ENCODE measurements at places on chromosomes 4 and X. TPM values are rescaled to one million over a fixed set of nuclear protein-coding genes. Genes with fewer than 3 reads are reported as not detected.

- peak; percentile 77 for DNase-seq
Measured at GRCh38 chr4:56530269-56531148, 24.9 kb downstream of the ARL9 start.

GRCh38 chrX:46627711-46628419, 54.3 kb downstream of the CHST7 start:
- DNase-seq, result no peak

- DNase-seq, result no peak
Measured at GRCh38 chr4:139984471-139984870, 169.5 kb downstream of the MAML3 start.

DNA sequence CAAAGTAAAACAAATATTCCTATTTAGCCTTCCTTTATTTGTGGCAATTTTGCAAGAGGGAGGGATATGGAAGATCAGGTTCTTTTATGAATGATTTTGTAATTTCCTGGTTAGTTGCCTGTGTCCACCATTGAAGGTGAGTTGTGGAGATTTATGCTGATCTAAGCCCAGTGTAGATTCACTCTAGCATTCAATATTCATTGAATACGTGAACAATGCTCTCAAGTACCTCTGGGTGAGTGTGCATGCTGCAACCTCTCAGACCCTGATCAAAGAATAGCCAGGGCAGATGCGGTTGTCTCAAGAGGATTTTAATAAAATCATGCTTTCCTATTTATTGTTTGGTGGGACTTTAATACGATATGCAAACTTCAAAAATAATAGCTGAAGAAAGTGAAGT, 628.4 kb downstream of the SPRY1 start:
- no peak for DNase-seq

DNA sequence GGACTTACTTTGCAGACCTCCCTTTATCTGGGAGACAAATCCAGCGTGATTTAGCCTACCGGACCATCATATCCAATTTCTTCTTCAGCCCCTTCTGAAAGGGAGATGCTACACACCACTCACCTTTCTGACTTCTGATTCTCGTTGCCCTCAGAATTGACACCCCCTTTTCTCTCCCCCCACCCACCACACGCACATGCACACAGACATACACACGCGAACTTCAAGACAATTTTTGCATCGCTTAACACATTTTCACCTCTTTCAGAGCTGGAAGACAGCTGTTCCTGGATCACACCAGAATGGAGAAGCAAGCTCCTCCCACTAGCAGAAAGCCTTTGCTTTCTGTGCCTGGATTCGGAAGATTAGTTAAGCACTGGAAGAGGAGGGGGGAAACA, 1.0 kb upstream of the SNCA start:
- no peak for DNase-seq

DNA sequence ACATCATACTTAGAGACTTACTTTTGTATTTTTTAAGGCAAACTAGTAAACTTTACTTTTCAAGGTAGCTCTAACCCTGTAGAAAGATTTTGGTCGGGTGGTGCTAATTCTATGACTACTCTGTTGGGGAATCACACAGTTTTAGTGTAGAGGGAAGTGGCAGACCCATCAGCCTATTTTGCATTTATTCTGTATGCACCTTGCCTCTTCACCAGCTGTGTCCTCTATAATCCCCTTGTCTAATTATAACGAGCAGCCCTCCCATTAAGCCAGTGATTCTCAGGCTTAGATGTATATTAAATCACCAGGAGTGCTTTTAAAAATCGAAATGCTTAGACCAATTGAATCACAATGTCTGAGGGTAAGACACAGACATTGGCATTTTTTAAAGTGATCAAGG, 78.1 kb downstream of the GALNT7 start:
- DNase-seq, result no peak

- no peak for DNase-seq
Measured at GRCh38 chr4:53591372-53591892, at the start of gene LNX1. LNX1 (minus strand) TSS chr4:53591486; CDS start chr4:53574002, 17,484 bp downstream.

GRCh38 chr4:140568507-140569306, at the start of gene UCP1:
UCP1 (minus strand) TSS chr4:140568961; CDS start chr4:140568729, 232 bp downstream.
- DNase-seq, result no peak

DNA sequence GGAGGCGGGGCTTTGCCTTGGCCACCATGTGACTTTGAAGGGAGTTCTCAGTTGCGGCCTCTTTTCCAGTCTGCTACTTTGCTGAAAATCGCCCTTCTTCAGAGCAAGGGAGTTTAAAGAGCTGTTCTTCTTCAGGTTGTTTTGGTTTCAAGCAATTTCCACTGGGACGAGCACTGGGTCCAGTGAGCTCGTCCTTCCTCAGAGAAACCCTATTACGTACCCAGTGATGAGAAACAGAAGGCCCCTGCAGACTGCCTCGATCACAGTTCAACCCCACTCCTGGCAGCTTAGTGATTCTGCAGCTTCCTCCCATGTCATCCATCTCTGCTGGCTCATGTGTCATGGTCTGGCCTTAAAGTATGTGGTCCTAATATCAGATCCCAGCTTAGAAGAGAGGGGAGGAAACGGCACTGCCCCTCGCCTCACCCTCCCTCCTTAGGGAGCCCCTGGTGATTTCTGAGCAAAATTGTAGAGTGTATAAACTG, 7.8 kb upstream of the FAM149A start:
- no peak for DNase-seq

DNA sequence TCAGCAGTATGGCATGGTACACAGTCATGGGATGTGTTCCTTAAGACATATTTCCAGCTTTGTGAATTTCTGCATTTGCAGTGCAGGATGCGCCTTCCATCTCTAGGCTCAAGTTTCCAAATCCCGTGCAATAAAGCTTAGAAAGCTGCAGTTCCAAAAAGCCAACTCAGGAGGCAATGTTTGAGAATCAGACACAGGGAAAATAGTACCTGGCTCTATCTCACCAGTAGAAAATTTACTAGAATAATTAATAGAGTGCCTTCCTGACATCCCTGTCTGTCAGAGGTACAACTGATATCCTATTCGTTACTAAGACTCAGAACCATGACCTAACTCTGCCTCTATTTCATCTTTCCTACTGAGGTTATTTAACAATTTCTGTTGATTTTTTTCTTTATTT, 1333.0 kb downstream of the PCDH19 start:
- no peak for DNase-seq

- DNase-seq, result no peak
Measured at GRCh38 chr4:27000820-27001219, 140.2 kb downstream of the STIM2 start.

- no peak for DNase-seq
Measured at GRCh38 chr4:151238477-151238876, 38.5 kb upstream of the PRSS48 start.

DNA sequence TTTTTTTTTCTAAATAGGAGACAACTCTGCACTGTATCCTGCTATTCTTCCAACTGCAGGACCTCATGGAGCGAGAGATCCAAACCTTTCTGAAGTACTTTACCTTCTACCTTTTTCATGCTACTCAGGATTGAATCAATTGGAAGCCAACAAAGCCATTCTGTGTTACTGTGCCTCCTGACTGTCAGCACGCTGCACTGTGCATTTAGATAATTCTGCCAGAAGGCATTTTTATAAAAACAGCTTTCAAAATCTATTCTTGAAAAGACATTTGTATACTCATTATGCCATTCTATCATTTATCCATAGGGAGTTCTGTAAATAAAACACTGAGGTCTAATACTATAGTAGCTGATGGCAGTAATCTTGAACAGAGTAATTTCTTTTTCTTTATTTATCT, 142.8 kb downstream of the SLIT2 start:
- DNase-seq, result no peak

GRCh38 chrX:112612558-112612957, 67.2 kb downstream of the LHFPL1 start:
- DNase-seq, result no peak

- DNase-seq, result no peak
Measured at GRCh38 chrX:30865015-30865414, 24.0 kb downstream of the TAB3 start.

DNA sequence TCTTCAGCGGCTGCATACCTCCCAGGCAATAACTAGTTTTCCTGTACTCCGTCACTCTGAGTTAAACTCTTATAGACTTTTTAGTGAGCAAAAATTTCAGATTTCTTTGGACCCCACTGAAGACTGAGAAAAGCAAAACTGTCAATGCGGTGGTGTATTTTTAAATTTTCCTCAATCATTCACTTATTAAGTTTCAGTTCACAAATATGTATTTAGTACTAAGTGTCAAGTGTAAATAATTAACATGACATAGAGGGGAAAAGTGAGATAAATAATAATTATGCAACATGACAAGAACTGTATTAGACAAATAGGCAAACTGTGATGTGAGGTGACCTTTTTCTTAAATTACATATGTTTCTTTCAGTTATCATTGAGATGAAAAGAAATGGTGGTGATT, 124.4 kb downstream of the NAF1 start:
- DNase-seq, result no peak

- no peak for DNase-seq
Measured at GRCh38 chr4:100079264-100079663, 111.0 kb downstream of the DDIT4L start.

- peak; percentile 63 for DNase-seq
Measured at GRCh38 chrX:153609917-153610835, 11.2 kb upstream of the CCNQ start.

DNA sequence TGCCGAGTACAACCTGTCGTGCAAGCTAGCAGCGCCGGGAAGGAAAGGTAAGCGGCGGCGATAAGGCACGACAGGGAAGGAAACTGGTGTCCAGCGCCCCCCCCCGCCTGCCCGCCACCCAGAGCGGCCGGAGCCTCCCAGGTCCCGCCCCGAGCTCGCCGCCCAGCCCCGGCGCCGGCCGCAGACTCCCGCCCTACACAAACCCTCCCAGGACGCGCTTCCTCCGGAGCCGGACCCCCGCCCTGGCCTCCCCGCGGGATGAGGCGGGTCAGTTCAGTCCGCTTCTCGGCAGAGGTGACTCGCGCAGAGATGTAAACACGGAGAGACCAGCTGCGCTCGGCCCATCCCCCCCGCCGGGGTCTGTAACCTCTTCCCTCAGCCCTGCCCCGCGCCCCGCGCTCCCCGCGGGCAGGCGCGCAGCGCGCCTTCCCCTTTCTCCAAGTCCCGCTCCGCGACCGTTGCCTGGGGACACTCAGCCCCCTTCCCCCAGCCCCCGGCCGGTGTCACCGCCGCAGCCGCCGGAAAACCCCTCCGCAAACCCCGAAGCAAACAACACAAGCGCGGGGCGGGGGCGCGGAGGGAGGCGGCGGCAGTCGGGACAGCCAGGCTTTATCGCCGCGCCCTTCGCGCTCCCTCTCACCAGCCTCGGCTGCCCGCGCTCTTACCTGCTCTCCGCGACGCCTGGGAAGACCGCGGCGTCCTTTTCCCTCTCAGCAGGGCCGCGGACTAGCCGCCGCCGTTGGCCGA, 543 bp downstream of the ELF2 start:
- peak; percentile 70 for DNase-seq

- no peak for DNase-seq
Measured at GRCh38 chr4:25872851-25873631, 10.3 kb upstream of the SEL1L3 start.

GRCh38 chrX:1450361-1451161, 2.1 kb downstream of the ASMTL start:
- DNase-seq, result no peak

GRCh38 chr4:103996637-103997036, 276.9 kb upstream of the TACR3 start:
- DNase-seq, result no peak

GRCh38 chrX:76279007-76279406, 106.1 kb downstream of the PBDC1 start:
- DNase-seq, result peak; percentile 20

DNA sequence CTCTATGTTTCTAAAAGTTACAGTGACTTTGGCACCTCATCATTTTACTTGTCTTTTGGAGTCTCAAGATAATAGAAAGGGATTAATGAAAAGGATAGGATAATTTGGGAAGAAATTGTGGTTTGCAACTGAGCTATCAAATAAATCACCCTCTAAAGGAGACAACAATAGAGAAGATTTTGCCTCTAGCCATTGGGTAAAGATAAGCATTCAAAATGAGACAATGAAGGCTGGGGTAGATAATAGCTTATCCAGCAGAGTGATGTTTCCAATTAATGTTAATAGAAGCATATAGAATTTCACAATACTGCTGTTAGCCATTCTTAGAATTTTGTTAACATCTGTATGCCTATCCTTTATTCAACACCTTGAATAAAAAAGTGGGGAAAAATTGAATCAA, 1177.6 kb downstream of the ADGRL3 start:
- DNase-seq, result no peak

- DNase-seq, result no peak
Measured at GRCh38 chr4:78766650-78767049, 9.5 kb upstream of the BMP2K start.

GRCh38 chrX:39718981-39719380, 378.8 kb downstream of the BCOR start:
- DNase-seq, result no peak

GRCh38 chr4:186627226-186627865, 72.0 kb upstream of the MTNR1A start:
- no peak for DNase-seq

DNA sequence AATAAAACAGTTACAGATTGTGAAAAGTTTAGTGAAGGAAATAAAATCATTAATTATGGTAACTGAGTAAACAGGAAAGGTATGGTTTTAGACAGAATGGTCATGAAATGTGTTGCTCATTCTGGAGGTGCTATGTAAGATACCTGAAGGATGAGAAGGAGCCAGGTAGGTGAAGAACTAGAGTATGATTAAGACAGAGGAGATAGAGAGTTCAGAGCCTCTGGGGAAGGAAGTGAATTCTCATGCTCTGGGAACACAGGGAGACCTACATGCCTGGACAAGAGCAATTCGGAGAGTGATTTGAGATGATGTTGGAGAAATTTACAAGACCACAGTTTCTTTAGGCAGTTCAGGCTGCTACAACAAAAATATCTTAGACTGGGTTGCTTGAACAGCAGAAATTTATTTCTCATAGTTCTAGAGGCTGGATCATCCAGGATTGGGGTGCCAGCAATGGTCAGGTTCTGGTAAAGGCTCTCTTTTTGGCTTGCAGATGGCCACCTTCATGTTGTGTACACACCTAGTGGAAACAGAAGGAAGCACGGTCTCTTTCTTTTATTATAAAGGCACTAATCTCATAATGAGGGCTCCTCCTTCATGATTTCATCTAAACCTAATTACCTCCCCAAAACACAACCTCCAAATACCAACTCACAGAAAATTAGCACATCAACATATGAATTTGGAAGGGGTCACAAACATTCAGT, 1416.1 kb downstream of the PCDH7 start:
- no peak for DNase-seq

The UGT2A3 gene
- polyA plus RNA-seq, result not detected

The NEIL3 gene
- 0.32 TPM for polyA plus RNA-seq

The MAB21L2 gene
- not detected for polyA plus RNA-seq

The PNCK gene
- not detected for polyA plus RNA-seq

The RTL9 gene
- not detected for polyA plus RNA-seq

The CT45A3 gene
- polyA plus RNA-seq, result not detected

The GATA1 gene
- not detected for polyA plus RNA-seq

The MAP7D2 gene
- 0.12 TPM for polyA plus RNA-seq

The TRIM60 gene
- polyA plus RNA-seq, result not detected

The FOXR2 gene
- polyA plus RNA-seq, result not detected

The NUDT10 gene
- polyA plus RNA-seq, result 0.17 TPM

The FGFR3 gene
- not detected for polyA plus RNA-seq

The ASB9 gene
- polyA plus RNA-seq, result 0.71 TPM

Measured in CD8-positive, alpha-beta memory T cell (primary cell).